ENCODE measurements at places on chromosomes 2 and 18. TPM values are rescaled to one million over a fixed set of nuclear protein-coding genes. Genes with fewer than 3 reads are reported as not detected.

The LAMA1 gene
- not detected for total RNA-seq

The NRBP1 gene
- 63.3 TPM for total RNA-seq

The UGT1A10 gene
- total RNA-seq: not detected

DNA sequence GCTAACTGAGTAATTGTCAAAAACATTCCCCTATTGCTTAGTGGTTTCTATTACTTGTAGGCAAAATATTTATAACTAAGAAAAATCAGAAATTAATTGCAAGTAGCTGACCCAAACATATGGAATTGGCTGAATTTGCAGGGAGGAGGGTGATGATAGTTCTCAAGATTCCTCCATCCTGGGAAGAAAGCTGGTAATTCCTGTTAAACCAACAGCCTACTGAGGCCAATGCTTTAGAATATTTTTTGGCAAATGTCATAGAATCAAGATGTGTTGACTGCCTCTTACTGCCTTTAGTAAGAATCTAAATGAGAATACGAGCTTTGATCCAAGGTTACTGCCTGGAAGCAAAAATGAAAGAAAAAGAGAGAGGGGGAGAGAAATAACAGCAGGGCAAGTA, 120.0 kb downstream of the COL6A3 start:
- H3K27ac ChIP-seq: no peak overlapping the region
- peaks cover 9% of the 10 kb centered on the region for H3K4me1 ChIP-seq
- no peak for DNase-seq
- H3K27me3 ChIP-seq: peaks cover 29% of the 10 kb centered on the region
- H3K36me3 ChIP-seq: no peaks in the 10 kb centered on the region

- H3K27me3 ChIP-seq: no peaks in the 10 kb centered on the region
- DNase-seq: no peak
- H3K4me1 ChIP-seq: no peaks in the 10 kb centered on the region
- no peak overlapping the region for H3K4me3 ChIP-seq
- H3K27ac ChIP-seq: no peak overlapping the region
- peaks cover 31% of the 10 kb centered on the region for H3K36me3 ChIP-seq
Measured at GRCh38 chr18:79258447-79258846, 137.3 kb upstream of the NFATC1 start.

Measured in activated naive CD4-positive, alpha-beta T cell treated with anti-CD3 and anti-CD28 coated beads for 36 hours (primary cell).